ENCODE measurements at places on chromosomes 6 and 20.

DNA sequence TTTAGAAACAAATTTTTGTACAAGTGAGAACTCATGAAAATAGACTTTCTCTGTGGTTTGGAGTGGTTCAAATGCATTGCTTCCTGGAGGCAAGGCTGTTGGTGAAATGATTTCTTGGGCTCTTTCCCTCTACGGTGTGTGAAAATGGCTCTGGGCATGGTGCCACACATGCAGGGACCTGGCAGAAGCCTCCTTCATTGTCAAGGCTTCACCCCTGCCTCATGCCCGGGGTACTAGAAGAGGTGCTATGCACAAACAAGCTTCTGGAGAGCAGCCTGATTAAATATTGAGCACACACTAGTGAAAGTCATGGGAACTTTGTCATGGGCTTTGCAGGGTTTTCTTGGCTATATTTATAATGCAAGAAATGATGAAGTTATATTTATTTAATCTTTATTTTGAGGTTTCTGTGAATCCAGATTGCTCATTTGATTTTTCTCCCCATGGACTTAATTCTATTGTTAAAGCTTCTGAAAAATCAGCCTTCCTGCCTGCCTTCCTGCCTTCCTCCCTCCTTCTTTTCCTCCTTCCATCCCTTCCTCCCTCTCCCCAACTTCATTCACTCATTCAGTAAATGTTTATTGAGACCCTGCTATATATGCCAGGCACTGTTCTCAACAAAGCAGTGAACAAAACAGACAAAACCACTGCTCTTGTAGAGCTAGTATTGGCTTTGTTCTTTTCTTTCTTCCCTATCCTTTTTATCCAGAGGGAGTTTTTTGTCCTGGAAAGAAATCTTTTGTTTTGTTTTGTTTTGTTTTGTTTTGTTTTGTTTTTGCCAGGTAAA, 21.0 kb downstream of the C6orf89 start:
- no peak for DNase-seq

DNA sequence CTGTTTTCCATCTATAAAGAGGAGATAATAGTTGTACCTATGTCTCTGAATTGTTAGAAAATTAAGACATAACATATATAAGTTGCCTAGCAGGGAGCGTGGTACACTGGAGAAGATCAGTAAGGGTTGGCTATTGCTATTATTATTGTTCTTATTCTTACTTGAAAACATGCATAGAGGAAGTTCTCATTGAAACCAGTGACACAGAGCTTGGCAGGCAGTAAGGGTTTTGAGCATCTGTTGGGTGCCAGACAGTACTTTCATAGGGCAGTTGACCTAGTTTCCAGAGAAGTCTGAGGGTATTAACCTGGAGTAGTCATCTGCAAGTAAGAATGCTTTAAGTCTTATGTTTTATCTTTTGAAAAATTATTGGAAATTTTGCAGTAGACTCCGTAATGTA, 13.3 kb upstream of the SGK1 start:
- DNase-seq = no peak

GRCh38 chr6:77124604-77125003, 338.7 kb downstream of the HTR1B start:
- no peak for DNase-seq

DNA sequence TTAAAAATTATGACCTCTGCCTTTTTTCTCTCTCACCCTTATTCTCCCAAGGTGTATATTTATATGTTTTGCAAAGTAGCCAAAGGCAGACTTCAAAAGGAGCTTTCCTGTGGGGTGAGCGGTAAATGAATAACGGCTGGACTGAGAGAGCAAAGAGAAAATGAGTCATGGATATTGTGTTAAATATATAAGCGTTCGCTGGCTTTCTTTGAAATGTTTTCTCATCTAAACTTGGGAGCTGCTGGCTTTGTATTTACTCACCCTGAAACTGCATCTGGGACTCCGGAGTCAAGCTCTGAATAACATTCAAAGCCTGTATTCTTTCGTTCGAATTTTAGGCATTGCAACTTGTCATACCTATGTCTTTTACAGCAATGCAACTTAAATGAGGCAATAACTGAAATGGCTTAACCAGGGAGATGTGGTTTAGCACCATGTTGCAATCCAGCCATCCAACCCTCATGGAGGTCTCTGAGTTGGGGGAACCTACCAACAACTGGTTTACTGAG, 32.0 kb downstream of the ATXN1 start:
- DNase-seq = no peak

DNA sequence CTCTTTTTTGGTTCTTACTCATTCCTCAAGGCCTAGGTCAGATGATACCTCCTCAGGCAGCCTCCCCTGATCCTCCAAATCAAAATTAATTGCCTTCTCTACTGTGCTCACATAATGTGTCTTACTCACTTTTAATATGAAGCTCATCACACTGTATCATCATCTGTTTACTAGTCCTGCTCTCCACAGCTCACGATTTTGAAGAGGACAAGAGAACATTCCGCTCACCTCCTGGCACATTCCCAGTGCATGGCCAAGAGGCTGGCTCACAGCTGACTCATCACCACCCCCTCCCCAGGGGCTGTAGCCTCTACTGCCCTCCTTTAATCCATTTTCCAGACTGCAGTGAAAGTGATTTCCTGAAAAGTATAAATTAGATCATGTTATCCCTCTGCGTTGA, 133.1 kb downstream of the ALDH8A1 start:
- no peak for DNase-seq

DNA sequence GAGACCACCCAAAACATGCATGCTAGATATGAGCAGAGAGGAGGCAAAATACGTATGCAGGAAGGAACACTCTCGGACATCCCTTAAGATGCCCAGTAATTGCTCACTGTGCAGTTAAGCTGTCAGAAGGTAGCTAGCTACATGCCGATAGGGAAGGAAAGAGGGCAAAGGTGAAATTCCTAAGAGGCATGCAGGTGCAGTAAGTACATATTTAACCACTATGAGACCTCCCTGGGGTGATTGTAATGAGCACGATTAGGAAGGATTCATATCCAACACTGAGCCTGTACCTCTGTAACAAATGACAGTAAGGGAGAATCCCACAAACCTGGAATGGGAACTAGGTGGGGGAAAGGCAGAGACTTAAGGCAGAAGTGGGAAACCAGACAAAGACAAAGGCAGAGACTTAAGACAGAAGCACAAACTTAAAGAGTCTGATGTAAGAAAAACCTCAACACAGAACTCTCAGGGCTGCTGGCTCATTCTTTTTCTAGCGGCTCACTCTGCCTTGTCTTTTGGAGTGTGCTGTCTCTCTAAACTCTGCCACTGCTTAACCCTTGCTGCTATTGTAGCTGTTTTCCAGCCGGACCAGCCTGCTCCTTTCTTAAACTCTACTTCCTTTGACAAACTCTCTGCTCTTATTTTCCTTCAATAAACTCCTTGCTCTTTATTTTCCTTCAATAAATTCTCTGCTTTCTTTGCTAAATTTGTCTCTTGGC, 148.1 kb downstream of the UBE3D start:
- DNase-seq = no peak

DNA sequence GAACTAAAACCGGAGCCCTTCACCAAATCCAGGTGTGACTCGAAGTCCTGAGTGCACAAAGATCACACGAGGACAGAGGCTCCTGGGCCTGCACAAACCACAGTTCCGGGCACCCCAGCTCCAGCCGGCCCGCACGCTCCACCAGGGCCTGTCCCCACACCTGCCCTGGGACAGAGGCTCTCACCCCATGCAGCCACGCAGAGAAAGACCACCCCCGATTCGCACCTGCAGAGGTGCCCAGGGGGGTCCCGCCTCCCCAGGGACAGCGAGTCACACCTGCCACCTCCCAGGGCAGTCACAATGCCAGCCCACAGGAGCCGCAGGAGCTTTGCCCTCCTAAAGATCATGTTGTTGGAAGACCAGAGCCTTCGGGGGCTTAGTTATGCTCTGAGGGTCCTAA, 25.4 kb upstream of the MRGBP start:
- no peak for DNase-seq

DNA sequence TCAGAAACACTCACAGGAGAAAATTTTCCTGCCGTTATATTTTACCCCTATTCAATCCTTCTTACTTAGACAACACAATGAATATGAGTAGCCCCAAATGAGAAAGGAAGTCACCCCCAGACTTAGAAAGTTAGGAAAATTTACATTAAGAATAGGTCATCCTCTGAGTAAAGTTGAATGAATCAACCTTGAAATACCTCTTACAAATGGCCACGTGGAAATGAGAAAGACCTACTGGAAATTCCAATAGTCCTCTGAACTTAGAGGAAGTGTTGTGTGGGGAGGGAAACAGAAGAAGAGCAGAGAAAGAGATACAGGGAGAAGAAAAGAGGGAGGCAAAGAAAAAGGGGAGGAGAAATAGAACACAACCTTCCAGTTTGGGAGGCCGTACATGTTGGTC, 43.7 kb downstream of the PHACTR1 start:
- no peak for DNase-seq

DNA sequence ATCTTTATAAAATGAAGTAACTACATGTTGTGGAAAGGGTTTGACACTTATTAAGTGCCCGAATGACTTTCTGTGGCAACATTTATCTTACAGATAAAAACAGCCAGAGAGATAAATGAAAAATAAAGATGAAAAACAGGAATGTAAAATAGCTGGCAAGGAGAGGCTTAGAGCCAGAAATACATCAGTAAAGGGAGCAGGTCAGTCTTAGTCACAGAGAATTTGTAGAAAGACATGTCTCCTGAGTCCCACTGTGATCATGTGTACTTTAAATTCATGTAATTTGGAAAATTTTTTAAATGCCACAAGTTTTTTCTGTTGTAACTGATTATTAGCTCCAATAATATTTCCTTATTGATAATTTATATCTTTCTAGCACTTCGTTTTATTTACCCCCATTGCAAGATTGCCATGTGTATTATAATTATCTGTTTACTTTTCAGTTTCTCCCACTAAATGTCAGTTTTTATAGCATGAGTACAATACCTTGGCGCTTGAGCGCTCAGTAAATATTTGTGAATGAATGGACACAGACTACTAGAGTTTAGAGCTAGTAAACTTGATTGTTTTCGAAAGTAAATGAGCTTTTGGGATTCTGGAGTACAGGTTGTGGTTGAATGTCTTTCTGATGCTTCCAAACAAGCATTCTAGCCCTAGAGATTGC, 15.2 kb downstream of the TAB2 start:
- DNase-seq = no peak

DNA sequence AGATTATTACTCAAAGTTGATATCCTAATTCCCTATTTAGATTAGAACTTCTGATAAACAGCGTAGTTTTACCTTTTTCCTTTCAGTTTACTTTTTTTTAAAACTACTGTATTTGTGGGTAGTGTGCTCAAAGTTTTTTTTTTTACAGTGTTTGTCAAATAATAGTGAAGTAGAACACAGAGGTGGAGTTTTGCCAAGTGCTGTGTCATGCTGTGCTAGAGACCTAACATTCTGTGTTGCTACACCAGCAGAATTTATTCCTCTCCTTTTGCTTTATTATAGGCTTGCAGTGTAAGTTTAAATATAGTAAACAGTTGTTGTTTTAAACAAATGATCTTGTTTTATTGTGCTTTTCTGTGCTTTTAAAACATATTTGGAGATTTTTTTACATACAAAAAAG, 125.4 kb downstream of the HIVEP1 start:
- no peak for DNase-seq

- DNase-seq = peak; percentile 20
These were observed 49.8 kb downstream of the CPXM1 start for GRCh38 chr20:2750491-2751251.

- DNase-seq = no peak
These were observed 5.9 kb downstream of the SRSF12 start for GRCh38 chr6:89111933-89112332.

Measured in CD4-positive, alpha-beta T cell treated with Interleukin-17A for 1 hour (primary cell).